Renal cortex interstitium (tissue), 15 donors: ENCODE measurements at places on chromosomes 4 and X. TPM values are rescaled to one million over a fixed set of nuclear protein-coding genes. Genes with fewer than 3 reads are reported as not detected.
A peak's percentile ranks its signal among the peaks of the same experiment; 100 is the strongest.

EMCN gene
- polyA plus RNA-seq = 110 TPM

IQCM gene
- not detected for polyA plus RNA-seq

SPANXD gene
- not detected for polyA plus RNA-seq

SYNPO2 gene
- polyA plus RNA-seq = 13.2 TPM

MAGEA9B gene
- not detected for polyA plus RNA-seq

PDGFC gene
- 84.9 TPM for polyA plus RNA-seq

FDCSP gene
- 0.81 TPM for polyA plus RNA-seq

PNMA3 gene
- polyA plus RNA-seq = 37.4 TPM

GUCY1B1 gene
- polyA plus RNA-seq = 71.1 TPM

DNA sequence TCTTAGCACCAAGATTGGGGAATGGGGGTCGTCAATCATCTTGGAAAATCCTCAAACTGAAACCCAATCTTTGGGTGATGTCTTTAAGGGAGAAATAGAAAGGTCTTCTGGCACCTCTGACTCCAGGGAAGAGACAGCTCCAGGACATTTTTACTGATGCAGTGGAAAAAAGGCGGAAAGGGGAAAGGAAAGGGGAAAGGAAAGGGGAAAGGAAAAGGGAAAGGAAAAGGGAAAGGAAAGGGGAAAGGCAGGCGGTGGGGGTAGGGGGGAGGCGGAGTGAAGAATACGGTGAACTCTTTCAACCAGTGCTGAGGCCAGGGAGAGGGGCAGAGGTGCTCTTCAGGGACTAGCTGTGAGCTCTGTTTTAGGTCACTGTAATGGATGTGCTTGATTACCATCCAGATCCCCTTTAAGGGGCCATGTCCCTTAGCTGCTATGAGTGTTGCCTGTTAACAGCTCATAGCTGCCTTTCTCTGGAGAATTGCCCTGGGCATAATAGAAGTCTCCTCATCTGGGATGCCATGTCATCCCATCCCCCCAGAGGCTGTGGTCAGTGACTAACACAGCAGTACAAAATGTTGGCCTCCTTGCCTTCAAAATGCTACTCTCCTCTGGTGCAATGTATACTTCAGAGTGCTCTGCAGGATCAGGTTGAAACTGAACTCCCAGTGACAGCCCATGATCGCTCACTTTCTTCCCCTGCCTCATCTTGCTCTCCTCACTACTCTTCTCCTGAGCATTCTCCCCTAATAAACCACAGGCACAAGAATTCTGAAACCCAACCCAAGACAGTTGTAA is 92.4 kb upstream of the AP1S2 start:
- DNase-seq = no peak

GRCh38 chr4:184911310-184911709 is 85.5 kb upstream of the ACSL1 start:
- DNase-seq = no peak

DNA sequence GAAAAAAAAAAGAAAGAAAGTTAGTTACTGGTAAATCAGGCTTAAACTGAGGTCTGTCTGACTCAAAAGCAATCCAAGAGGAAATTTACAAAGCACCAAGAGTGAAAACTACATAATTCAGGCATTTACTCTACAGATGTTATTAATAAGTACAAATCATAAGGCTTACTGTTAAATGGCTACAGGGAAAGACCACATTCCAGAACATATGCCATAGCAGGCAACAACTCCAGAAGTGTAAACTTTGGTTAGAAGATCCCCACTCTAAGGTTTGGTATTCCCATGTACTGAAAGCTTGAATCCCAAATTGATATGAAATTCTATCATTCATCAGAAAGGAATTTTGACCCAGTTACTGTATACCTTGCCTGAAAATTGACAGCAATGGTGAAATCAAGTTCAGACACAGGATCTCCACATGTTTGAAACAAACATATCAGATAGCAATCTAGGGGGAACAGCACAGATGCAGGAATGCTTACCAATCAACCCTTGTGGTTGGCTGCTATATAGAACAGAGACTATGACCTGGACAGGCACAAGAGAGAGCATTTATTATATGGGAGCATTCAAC is 6.6 kb downstream of the USP26 start:
- no peak for DNase-seq

- DNase-seq = no peak
Measured at GRCh38 chr4:80172203-80172602, 25.1 kb upstream of the PRDM8 start.

- DNase-seq = no peak
Measured at GRCh38 chr4:187000281-187000680, 276.6 kb upstream of the FAT1 start.

- no peak for DNase-seq
Measured at GRCh38 chr4:117227925-117228324, 142.5 kb upstream of the TRAM1L1 start.

DNA sequence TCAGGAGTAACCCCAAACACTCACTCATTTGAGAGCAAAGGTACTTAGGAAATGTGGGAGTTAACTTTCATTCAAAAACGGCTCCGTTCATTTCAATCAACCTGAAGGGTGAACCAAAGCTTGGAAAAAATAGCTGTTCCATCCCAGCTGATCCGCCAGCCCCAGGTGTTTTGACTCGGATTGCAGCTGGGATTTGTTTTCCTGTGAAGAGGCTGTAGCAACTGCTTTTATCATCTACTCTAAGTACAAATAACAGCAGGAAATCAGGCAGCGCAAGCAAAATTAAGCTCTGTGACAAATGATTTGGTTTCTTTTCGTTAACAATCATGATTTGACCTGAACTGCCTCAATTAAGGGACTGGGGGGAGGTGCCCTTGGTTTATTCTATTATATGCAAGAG is 154.7 kb downstream of the BEND2 start:
- peak; percentile 14 for DNase-seq

DNA sequence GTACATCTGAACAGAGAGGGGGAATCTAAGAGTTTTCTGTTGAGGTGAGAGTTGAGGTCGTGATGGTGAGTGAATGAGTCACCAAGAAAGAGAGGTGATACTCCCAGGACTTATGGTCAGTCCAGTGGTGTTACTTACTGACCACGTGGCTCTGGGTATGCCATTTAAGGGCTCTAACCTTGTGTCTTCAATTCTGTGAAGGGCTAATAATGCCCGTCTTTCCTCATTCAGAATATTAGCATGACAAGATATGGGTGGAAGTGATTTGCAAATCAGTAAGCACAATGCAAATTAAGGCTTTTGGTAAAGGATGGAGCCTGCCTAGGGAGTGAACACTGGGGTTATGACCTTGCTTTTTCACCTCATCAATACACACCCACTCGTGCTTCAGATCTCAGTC is 75.2 kb downstream of the COQ2 start:
- DNase-seq = no peak

DNA sequence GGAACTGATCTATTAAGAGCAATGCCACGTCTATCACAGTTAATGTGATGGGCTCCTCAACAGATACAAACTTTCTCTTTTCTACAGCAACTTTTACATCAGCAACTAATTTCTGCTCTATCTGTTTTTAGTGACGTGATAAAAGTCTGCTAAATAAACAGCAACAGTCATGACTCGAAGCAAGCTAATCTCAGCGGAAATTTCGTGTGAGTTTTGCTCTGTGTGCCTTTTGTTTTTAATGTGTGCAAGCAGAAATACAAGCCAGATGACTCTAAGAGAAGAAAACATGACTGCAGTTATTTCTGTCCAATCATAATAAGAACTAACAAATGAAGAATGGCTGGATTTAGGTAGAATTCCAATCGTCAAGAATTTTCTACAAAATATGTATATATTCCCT is 214.3 kb downstream of the LDB2 start:
- DNase-seq = no peak

DNA sequence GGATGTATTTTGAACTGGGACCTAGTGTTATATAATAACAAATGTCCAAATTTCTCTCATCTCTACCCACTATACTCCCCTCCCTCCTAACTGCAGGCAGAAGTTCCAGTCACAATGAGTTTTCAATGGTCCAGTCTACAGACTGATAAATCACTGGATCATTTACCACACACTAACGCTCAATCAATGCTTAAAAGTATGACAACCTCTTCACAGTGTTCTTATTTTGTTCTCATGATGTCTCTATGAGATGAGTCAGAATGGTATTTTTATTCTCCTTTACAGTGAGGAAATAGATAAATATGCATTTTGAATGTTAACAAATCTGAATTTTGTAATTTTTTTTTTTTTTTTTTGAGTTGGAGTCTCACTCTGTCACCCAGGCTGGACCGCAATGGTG is 83.7 kb upstream of the ETNPPL start:
- no peak for DNase-seq

DNA sequence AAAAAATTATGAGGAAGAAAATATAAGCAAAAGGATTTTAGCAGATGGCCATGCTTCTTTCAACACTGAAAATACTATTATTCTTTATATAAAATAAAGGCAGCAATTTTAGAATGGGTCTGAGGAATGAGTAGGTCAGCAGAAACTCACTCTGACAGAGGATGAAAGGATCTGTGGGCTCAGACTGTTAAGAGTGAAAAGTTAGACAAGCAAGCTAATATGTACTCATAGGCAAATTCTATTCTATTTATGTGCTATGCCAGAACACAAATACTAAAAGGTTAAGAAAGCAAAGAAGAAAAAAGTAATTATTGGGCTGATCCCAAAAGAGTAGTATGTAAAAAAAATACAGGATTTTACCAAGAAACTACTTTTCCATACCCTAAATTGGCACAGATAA is 13.9 kb downstream of the LCORL start:
- no peak for DNase-seq

DNA sequence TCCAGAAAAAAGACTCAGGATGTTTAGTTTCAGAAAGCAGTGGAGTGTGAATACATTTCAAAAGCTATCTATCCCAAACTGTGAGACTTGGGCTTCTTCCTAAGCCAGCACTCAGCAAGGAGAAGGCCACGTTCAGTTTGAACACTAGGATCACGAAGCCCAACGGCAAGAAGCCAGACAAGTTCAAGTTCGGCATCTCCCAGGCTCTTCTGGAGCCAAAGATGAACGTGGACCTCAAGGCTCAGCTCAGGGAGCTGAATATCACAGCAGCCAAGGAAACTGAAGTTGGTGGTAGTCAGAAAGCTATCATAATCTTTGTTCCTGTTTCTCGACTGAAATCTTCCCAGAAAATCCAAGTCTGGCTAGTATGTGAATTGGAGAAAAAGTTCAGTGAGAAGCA is 7.6 kb downstream of the PLAC1 start:
- no peak for DNase-seq

DNA sequence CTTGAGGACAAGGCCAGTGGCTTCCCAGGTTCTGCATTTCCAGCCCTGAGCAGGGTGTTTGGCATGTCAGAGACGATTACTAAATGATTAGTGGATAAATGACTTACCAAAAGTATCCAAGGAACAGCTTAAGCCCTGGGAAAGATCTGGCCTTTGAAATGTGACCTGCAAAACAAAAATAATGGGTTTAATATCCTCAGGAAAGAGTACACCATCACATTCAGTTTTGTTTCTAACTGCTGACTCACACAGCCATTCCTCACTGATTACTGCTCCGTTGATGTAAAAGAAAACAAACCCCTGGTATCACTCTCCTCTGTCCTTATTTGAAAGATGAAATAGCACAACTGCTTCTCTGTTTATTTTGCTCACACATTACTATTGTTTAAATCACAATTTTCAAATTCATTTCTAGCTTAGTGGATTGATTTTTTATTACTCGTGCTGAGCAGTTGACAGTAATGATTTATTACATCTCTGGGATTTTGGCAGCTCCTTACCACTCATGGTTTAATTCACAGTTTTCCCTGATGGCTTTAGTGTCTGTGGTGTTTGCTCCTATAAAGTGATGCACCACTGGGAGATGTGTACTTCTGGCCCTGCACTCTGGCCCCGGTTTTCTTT is 117.0 kb downstream of the CBLL2 start:
- DNase-seq = no peak

DNA sequence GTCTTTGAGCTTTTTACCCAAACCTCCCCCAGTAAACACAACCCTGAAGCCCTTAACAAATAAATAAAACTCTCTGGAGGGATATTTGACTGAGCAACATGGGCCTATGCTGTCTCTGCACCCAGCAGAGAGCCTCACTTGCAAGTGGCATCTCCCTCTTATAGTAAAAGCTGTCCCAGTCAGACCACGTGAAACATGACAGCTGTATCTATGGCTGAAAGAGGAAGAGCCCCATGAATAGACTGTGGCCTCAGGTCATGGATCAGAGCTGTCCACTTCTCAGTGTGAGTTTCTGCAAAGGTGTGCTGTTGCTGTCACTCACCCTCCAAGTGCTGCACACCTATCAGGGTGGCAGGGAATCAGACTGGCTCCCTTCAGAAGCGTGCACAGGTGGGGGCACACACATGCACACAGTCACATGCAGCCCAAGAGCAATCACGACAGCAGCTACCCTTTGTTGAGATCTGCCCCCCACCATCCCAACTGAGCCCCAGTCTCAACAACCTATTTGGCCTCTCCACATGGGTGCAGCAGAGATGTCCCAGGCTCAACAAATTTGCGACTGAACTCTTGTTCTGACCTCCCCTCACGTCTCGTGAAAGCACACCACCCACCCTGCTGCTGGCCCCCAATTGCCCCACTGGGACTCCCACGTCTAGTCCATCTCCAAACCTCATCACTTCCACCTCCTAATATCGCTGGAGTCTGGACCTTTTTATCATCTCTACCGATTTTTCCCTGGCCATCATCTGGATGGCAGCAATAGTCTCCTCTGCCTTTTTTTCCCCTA is 45.6 kb downstream of the NAT8L start:
- no peak for DNase-seq

GRCh38 chr4:134089885-134090284 is 111.7 kb downstream of the PABPC4L start:
- DNase-seq = no peak

- no peak for DNase-seq
Measured at GRCh38 chr4:845836-846251, 19.9 kb upstream of the CPLX1 start.

- no peak for DNase-seq
Measured at GRCh38 chr4:70721747-70722146, at the start of gene RUFY3. Gene RUFY3 (plus strand): TSS chr4:70721964. CDS start chr4:70722574, 610 bp downstream.

DNA sequence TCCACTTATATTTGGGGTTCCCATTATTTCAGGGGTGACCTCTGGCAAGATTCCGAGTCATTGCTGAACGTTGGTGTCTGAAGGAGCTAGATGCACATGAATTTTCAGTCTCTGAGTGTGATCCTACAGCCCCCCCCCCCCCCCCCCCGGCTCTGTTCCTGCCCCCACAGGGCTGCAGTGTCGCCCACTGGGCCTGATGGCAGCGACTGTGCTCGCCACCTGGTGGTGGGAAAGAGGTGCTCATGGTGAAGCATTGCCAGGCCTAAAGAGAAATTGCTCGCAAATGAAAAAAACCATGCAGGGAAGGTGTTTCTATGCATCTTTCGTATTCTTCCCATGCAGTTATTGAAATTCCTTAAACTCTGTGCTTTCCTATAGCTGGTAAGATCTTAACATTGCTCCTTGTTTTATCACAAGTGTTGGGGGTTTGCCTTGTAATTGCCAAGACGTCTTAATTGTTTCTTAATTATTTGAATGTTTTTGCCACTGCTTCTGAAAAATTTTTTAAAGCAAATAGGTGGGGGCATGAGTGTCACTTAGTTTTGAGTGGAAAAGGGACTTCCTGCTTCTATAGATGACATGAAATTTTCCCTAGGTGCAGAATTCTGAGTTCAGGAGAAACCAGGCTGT is 63.2 kb downstream of the CLDN22 start:
- no peak for DNase-seq

- DNase-seq = no peak
Measured at GRCh38 chr4:26884026-26884425, 23.4 kb downstream of the STIM2 start.
